ENCODE measurements at places on chromosomes 3 and 15.
A peak's percentile ranks its signal among the peaks of the same experiment; 100 is the strongest.

GRCh38 chr15:23690015-23690414 lies 2.9 kb upstream of the NDN start:
- no peak for DNase-seq

- no peak for DNase-seq
These were observed 19.5 kb downstream of the IRAK2 start for GRCh38 chr3:10184250-10184649.

DNA sequence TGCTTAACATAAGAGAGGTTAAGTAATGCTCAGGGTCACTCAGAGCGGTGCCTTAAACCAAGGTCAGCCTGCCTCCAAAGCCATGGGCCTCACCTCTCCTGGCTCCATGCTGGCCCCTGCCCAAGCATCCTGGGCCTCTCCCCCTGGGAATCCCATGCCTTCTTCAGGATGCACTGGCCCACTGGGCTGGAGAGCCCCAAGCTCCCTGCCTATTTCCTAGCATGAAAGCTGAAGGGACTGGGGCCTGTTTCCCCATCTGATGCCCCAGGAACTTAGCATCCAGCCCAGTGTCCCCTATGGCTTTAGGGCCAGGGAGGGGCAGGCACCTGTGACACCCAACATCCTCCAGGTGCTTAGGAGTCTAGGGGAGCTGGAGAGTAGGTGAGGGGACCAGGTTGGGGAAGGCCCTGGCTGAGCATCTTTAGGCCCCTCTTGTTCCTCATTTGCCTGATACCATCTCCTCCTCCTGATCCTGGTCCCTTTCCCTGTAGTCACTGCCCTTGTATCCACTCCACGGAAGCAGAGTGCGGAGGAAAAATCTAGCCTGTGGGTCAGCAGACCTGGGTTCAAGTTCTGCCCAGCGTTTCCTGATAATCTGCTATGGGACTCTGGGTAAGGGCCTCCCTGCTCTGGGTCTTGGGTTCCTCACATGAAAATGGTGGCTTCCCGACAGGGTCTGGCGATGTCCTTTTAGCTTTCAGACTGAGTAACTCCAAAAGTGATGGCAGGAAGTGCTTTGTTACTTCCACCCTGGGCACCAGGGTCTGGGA lies 28.6 kb downstream of the EHD4 start:
- no peak for DNase-seq

DNA sequence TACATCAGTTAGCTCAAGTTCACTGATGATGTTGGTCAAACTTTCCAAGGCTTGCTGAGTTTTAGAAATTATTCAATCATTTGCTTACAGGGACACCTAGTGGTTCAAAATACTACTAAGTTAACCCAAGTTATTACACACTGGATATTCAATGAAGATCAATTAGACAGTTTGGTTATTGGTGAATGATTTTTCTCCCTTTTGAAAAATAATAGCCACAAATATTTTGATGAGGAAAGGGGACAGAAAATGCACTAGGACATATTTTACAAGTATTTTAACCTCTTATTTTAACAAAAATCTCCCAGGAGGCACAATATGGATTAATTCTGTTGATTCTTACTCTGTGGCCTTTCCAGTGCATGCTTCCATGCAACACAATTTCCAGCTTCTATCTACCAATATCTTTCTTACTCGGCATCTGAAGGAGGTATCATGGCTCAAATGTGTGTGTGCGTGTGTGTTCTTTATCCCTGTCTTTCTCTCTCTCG lies 20.1 kb upstream of the GOLGA6L2 start:
- no peak for DNase-seq

DNA sequence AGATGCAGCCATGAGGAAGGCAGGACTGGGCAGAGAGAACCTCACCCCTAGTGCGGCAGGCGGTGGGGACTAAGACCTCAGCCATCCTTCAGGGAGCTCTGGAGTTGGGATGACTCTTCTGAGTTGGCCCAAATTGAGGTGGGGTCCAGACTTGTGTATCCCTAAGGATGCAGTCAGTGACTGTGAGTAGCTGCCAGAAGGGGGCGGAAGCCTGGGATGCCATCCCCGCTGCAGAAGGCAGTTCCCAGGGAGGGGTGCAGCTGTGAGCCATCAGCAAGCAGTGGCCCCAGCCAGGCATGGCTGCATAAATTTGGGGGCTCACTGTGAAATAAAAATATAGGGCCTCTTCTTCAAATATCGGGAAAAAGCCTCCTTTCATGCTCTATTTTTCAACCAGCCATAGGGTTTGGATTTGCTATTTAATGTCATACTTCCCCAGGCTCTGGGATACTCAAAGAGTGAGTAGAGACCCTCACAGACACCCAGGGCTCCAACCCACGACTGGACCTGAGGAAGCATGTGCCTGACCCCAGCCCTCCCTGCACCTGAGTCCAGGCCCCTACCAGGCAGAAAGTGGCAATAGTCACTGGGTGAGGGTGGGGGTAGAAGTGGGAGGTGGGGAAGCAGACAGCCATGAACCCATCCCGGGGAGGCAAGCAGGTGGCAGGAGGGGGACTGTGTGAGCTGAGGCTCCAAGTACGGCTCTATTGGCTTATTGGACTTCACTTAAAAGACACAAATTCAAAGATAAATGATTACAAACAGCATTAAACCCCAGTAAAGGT lies 30.5 kb downstream of the GRK7 start:
- peak; percentile 43 for DNase-seq

- no peak for DNase-seq
These were observed 199.1 kb upstream of the ZPLD1 start for GRCh38 chr3:102235679-102236078.

DNA sequence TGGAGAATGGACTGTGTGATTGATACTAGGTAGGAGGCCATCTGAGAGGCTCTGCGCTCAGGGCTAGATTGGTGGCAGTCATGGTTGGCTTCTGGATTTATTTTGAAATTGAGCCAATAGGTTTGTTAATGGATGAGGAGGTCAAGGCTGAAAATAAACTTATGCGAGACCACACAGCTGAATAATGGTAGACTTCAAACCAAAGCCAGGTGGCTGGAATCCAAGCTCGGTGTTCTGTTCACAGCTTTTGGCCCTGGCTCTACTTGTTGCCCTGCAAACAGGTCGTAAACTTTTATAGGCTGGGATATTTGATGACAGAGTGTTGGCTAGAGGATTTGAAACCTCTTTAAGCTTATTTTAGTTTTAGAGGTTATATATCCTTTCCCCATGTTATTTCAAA lies 160.4 kb downstream of the CHL1 start:
- DNase-seq: no peak

DNA sequence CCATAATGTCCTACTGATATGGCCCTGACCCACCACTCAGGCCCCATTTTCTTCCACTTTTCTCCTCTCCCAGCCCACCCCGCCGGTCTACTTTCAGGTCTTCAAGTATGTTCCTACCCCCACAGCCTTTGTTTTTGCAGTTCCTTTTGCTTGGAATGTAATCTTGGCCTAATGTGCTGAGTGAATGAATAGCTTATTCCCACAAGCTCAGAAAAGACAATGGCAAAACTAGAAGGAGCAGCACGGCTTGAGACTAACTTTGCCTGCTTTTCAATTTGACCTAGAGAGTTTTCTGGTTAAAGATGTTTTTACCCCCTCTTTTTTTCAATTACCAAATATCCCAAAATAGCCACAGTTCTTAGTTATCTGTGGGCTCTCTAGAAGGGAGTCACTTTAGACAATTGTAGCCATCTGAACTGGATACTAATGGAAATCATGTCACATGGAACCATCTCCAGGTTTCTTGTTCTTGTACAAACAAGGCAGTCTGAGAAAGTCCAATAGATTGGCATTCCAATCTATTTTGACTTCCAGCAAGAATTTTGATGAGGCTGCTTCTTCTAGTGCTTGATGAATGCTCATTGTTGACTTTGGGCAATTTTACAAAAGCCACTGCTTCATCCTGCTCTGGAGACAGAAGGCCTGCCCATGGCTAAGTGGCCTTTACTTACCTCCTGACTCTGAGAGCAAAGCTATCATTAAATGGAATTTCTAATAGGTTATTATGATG lies 16.3 kb upstream of the LMCD1 start:
- no peak for DNase-seq

DNA sequence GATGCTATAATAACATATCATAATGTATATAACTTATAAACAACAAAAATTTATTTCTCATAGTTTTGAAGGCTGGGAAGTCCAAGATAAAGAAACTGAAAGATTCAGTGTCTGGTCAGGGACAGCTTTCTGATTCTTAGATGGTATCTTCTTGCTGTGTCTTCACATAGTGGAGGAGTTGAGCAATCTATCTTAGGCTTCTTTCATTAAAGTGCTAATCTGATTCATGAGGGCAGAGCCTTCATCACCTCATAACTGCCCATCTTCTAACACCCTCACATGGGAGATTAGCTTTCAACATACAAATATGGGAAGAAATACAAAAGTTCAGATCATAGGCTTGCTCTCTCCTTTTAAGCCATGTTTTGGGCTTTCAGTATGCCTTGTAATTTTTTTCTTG lies 774.8 kb upstream of the EPHA6 start:
- DNase-seq: no peak

DNA sequence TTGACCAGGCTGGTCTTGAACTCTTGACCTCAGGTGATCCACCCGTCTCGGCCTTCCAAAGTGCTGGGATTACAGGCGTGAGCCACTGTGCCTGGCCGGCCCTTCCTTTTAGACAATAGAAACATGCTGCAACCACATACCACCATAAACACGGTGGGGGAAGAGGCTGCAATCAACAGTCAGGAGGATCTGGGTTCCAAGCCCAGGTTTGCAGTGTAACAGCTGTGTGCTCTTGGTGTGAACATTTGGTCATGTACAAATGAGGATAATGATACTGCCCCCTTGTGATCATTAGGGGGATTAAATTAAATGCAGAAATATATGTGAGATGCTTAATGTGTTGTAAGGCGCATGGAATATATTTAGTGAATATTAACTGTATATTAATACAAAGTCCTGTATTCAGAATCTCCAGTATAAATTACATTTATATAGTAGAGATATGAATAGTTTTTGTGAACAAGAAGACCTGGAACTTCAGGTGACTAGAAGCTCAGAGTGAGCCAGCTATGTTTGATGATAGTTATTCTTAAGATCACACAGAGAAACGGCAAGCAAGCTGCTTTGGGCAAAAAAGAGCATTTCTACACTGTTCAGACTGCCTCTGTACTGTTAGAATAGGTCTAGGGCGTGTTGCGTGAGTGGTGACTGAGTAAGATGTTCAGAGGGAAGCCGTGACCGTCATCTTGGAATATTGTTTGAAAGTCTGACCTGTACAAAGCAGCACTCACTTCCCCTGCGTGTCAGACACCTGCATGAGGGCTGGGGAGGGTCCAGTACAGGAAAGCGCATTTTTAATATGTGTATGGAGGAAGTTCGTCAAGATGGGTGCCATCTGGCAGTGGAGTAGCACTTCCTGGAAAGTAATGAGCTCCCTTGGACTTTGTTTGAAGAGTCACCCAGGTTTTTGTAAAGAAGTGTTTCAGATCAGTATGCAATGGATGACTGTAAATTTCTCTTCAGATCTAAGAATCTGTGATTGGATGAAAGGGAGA lies 125.8 kb downstream of the PGPEP1L start:
- no peak for DNase-seq

DNA sequence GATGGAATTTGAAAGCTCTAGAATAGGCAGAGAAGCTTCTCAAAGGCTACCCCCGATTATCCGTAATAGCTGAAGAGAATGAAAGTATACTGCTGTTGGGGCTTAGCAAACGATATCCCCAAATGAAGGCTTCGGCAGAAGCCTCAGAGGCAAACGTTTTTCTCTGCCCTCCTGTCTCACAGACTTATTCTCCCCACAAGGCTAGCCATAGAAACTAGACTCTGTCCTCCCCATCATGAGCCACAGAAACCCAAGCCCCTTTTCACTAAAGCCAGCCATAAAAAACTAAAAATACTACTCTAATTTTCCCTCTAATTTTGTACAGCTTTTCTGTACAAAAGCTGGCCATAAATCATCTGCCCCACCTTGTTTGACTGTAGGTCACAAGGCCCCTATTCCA lies 413.4 kb upstream of the CFAP20DC start:
- DNase-seq: no peak

DNA sequence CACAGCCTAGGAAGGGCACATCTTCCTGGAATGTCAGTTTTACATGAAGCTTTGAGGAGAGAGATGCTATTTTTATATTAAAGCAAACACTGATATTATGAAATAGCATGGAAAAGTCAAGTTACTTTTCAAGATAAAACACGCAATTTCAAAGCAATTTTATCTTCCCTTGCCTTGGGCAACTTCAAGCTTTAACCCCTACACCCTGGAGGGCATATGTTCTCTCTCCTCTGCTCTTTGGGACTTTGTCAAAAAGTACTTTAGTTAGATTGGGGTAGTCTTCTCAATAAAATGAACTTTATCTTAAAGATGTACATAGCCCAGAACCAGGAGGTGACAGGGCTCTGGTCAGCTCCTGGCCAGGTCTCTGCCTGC lies 86.9 kb upstream of the PLXNA1 start:
- no peak for DNase-seq

- DNase-seq: no peak
These were observed 667.2 kb upstream of the NAALADL2 start for GRCh38 chr3:174191895-174192294.

- no peak for DNase-seq
These were observed 111.1 kb downstream of the FMN1 start for GRCh38 chr15:33083232-33084081.

GRCh38 chr3:79986338-79986737 lies 218.5 kb upstream of the ROBO1 start:
- DNase-seq: no peak

DNA sequence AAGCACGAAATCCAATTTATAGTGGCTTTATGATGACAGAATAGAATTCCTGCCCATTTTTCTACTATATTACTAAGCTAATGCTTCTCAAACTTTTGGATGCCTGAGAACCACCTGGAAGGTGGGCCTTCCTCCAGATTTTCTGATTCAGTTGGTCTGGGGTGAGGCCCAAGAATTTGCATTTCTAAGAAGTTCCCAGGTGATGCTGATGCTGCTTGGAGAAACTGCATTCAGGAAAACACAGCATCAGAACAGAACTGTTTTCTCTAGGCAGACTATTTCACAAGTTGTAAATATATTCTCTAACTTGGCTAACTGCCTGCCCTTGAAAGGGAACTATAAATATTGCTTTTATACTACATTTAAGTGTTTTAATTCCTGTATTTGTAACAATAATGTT lies 644.9 kb upstream of the DPPA4 start:
- no peak for DNase-seq

DNA sequence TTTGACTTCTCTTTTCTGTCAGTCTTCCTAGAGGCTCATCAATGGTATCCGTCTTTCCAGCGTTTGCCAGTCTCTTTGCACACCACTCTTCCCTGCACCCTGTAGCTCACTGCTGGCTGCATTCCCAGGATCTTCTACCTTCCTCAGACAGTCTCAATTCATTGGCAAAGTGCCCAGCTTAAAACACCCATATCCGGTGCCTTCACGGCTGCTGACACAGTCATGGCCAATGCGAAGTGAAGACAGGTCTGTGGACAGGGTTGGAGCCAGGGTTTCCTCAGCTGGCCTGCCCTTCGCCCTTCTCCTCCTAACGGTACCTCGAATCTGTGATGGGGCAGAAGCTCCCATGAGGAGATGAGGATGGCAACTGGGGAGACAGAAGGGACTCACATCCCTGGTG lies 36.1 kb downstream of the PTH1R start:
- no peak for DNase-seq

DNA sequence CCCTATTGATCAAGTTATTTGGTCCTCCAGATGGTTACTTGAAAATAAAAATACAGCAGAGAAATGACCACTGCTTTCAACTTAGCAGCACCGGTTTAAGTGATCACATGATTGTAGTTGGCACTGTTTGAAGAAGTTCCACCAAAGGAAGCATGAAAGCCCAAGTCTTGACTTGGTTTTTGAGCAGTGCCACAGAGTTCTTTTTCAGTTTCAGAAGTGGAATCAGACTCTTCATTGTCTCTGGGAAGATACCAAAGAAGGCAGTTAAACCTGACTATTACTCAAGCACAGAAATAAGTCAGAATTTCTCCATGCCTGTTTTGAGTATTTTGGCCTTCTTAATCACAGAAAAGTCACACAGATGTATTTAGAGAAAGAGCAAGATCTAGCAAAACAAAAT lies 66.7 kb downstream of the BBX start:
- no peak for DNase-seq

All from glutamatergic neuron (in vitro differentiated cells).